ENCODE measurements at places on chromosomes 11 and 22.

DNA sequence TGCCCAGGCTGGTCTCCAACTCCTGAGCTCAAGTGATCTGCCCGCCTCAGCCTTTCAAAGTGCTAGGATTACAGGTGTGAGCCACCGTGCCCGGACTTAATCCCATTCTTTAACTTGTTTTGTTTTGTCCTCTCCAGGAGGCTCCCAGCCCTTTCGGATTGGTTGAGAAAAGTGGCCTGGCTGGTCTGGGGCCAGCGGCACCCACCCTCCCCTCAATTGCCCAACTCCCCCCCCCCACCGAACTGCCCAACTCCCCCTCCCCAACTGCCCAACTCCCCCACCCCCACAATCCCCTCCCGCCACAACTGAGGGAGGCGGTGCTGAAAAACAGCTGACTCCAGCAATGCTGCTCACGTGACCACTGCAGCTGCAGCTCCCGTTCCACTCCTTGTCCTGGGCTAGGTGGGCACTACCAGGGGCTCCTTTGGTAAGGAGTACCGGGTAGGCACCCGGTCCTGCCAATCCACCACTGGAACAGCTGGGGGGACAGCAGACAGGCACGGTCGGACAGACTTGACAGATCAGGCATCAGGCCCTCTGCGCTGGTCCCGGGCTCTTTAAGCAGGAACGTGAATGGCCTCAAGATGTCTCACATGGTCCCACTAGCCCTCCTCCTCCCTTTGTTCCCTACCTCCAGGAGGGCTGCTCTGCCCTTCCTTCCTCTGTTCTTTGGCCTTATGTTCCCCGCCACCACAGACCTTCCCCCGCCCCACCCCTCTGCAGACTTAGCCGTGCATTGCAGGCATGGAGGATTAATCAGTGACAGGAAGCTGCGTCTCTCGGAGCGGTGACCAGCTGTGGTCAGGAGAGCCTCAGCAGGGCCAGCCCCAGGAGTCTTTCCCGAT, at the start of gene TCN2:
Gene TCN2, plus strand, starts transcription at position 720 of the 845 bp plus-strand sequence. CDS start 158 bp downstream, outside the sequence.
- DNase-seq: no peak

DNA sequence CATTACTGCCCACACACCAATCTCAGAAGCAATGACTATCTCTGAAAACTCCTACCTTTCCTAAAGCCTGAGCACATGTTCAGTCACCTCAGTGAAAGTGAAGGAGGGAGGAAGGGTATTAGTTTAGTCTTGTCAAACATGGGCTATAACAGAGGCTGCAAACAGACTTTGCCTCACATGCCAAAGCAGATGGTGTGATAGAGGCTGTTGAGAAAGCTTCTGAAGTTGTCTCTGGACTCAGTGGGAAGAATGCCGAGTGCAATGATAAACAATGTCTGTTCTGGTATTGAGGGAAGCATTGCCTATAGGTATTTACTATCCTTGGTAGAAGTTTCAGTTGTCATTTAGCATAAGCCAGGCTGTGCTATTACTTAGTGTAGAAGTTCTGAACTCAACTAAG, 314.5 kb upstream of the CCDC90B start:
- DNase-seq: no peak

DNA sequence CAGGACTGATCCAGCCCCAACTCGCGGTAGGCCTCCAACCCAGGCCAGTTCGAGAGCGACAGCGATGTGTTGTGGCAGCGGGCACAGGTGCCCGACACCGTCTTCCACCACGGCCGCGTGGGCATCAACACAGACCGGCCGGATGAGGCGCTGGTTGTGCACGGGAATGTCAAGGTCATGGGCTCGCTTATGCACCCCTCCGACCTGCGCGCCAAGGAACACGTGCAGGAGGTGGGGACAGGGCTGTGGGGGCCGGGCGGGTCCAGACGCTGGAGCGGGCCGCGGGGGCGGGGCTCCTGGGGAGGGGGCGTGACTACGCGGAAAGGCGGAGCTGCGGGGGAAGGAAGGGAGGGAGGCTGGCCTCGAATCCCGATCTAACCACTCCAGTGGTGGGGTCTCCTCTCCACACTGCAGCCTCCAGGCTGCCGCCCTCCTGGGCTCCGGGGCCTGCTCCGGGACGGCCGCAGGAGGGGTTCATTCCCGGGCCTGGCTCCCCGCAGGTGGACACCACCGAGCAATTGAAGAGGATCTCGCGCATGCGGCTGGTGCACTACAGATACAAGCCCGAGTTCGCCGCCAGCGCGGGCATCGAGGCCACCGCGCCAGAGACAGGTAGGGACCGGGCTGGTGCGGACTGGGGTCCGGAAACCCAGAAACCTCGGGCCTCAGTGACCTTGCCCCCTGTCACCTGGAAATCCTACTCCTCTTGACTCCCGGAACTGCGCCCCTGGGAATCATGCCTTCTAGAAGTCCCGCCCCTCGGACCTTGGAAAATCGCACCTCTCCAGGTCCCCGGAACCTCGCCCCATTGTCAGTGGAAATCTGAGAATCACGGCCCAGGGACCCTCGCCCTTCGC, 14.9 kb downstream of the TMEM258 start:
- peak; percentile 26 for DNase-seq

DNA sequence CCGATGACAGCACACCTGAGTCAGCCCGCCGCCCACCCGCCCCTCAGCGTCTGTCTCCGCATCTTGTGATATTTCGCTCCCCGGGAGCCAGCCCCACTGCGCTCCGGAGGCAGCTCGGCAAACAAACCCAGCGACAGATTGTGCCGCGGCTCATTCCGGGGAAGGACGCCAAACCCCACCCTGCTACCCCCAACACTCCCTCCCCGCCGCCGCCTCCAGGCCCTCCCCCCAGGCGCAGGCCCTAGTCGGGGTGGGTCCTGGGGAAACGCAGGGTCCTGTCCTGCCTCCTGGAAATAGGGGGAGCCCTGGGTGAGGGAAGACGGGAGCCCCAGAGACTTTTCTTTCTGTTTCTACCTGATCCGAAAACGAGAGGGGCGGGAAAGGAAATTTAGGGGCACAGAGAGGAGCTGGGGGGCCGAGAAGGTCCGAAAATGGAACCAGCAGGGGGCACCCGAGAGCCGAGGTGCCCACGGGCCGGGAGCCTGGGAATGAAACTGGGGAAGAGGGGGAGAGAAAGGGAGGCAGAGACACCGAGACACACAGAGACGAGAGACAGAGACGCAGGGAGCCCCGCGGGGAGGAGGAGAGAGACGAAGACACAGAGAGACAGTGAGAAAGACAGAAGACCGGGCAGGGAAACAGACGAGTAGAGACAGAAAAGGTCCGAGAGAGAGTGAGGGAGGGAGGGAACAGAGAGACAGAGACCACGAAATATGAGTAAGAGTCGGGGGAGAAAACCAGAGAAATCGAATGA, 1.7 kb upstream of the RTN4RL2 start:
- DNase-seq: no peak

- no peak for DNase-seq
Observed at GRCh38 chr22:35313311-35314121, 13.8 kb downstream of the TOM1 start.

DNA sequence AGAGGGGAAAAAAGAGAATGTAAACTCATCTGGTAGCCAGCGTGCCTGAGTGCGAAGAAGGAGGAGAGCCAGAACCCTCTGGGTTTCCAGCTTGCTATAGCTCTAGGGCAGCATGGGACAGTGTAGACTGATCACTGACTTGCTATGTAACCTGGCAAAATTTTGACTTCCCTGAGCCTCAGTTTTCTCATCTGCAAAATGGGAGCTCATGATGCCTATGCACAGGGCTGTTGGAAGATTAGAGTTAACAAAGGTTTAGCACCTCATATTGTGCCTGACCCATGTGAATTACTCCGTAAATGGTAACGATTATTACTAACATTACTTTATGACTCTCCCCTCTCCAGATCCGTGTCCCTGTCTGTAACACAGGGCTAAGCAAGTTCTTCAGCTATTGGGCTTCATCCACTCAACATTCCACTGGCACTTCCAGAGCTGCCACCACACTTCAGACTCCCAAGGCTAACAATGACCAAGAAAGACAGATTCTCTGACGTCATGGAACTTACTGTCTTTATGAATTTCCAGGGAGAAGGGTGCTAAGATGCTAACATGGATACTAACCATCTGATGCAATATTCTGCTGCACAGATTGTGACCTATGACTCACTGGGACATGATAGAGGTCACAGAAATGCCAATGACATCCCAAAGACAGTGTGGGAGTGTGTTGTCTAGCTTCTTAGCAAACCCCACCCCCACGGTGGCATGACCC, 195.2 kb downstream of the TRIM29 start:
- no peak for DNase-seq

GRCh38 chr11:65295001-65295400, 19.7 kb upstream of the CDC42EP2 start:
- DNase-seq: no peak

All from activated CD8-positive, alpha-beta memory T cell treated with anti-CD3 and anti-CD28 coated beads for 48 hours (primary cell).